ENCODE measurements at places on chromosomes 3 and 15.
A peak's percentile ranks its signal among the peaks of the same experiment; 100 is the strongest.

GRCh38 chr15:65901836-65902235 is 32.5 kb downstream of the RAB11A start:
- no peak for DNase-seq
- no peaks in the 10 kb centered on the region for H3K27me3 ChIP-seq
- no peak overlapping the region for H3K4me3 ChIP-seq
- H3K4me1 ChIP-seq: peaks cover 16% of the 10 kb centered on the region
- H3K36me3 ChIP-seq: peaks cover 64% of the 10 kb centered on the region
- H3K27ac ChIP-seq: no peak overlapping the region

- DNase-seq: no peak
- no peaks in the 10 kb centered on the region for H3K27me3 ChIP-seq
- H3K27ac ChIP-seq: no peak overlapping the region
- H3K4me3 ChIP-seq: no peak overlapping the region
- H3K36me3 ChIP-seq: no peaks in the 10 kb centered on the region
Measured at GRCh38 chr3:5035692-5036391, 56.6 kb downstream of the BHLHE40 start.

GRCh38 chr3:197750396-197750831 is 731 bp downstream of the FYTTD1 start:
- no peaks in the 10 kb centered on the region for H3K36me3 ChIP-seq
- DNase-seq: no peak
- peak overlapping the region; percentile 87 for H3K4me3 ChIP-seq
- peak overlapping the region; percentile 95 for H3K27ac ChIP-seq
- no peaks in the 10 kb centered on the region for H3K27me3 ChIP-seq

DNA sequence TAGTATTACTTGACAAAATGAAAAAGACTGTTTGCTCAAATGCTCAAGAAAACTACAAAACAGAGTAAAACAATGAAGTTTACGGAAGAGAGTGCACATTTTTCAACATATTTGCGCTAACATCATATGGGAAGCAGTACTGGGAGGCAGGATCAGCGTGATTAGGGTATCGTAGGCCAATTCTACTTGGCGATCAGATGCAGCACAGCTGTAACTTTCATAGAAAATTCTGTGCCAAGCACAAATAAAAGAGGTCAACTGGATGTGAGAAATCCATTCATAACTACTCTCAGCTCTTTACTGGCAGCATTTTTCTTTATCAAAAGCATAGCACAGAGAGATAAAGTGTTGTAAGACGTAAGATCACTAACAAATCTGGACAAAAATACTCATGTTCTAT is 1196.3 kb upstream of the GBE1 start:
- H3K4me3 ChIP-seq: no peak overlapping the region
- DNase-seq: no peak
- no peaks in the 10 kb centered on the region for H3K36me3 ChIP-seq
- H3K27me3 ChIP-seq: no peaks in the 10 kb centered on the region

GRCh38 chr3:59106085-59106648 is 56.3 kb upstream of the CFAP20DC start:
- no peak for DNase-seq
- H3K36me3 ChIP-seq: no peaks in the 10 kb centered on the region
- no peak overlapping the region for H3K4me3 ChIP-seq
- H3K27ac ChIP-seq: peak overlapping the region; percentile 13

DNA sequence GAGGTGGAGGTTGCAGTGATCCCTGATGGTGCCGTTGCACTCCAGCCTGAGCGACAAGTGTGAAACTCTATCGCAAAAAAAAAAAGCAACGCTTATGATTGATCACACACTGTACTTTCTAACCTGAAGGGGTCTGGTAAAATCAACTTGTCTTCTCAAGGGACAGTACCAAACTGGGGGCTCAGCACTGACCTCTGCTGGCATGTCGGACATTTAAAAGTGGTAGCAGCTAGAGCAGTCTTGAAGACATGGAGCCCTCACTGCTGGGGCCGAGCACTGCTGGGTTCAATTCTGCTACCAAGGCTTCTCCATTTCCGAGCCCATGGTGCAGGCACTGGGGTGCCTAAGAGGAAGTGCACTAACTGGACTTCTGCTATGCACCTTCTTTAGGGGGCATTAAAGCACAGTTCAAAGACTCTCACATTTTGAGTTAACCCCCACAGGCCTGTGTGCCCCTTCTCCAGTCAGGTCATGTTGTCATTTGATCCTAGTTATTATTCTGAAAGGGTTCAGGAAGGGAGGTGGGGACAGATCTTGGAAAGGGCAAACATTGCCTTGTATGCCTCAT is 26.4 kb upstream of the LAMP3 start:
- no peaks in the 10 kb centered on the region for H3K27me3 ChIP-seq
- no peak overlapping the region for H3K27ac ChIP-seq
- no peak overlapping the region for H3K4me3 ChIP-seq
- peaks cover 12% of the 10 kb centered on the region for H3K4me1 ChIP-seq
- no peaks in the 10 kb centered on the region for H3K36me3 ChIP-seq

DNA sequence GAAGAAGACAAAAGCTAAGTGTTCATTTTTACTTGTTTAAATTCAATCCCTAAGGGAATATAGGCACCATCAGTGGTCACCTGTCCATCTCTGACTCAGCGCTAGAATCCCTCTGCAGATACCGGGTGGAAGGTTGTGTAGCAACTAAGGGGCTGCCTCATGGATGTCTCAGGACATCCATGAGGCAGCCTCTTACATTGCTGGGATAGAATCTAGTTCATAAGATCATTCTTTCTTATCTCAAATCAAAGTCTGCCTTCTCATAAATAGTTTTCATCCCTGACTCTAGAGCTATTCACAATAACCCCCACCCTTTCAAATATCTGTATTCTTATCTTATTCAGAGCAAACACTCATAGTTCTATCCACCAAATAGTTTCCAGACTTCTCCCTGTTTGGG is 38.1 kb downstream of the HSPBAP1 start:
- H3K4me3 ChIP-seq: no peak overlapping the region
- no peak overlapping the region for H3K27ac ChIP-seq
- no peaks in the 10 kb centered on the region for H3K27me3 ChIP-seq
- no peak for DNase-seq
- no peaks in the 10 kb centered on the region for H3K4me1 ChIP-seq

DNA sequence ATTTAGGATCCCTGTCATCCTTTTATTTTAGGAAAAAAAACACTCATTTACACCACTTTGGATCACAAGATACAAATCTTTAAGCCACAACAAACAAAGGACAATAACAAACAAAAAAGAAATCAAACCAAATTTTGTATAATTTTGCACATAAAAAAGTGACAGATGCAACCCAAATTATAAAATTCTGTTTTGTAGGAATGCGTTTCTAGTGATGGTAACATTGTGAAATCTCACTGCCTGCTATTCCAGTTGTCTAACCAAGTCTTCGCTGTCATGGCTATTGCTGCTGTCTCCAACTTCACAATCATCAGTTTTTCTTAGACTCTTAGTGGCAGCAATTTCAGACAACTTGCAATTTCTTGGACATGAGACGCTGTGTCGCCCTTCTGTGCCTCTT is 58.3 kb upstream of the ARL6 start:
- no peak overlapping the region for H3K4me3 ChIP-seq
- no peak overlapping the region for H3K27ac ChIP-seq
- DNase-seq: no peak
- H3K36me3 ChIP-seq: no peaks in the 10 kb centered on the region

DNA sequence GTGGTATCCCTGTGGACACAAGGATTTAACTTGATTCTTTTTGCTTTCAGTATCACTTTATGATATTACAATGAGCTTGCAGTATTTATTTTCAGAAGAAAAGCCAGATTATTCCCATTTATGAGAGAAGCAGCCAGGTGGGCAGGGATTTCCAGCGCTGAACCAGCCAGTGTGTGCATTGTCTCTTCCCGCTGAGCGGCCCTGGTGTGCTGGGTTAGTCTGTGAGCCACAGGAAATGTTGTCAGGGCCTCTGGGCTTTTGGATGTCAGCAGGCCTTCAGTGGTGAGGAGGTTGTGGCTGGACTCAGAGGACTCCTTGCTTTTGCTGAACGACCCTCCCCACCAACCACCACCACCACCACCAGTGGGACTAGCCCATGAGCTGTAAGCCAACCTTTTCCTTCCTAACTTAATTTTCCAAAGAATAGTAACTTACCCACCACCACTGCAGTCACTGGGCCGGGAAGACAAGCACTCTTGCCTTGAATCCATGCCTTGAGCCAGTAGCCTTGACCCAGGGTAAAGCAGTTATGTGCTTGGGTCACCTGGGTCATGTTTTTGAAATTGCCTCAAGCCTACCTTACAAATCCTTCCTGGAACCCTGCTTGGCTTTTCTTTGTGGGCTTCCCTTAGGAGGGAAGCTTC is 33.1 kb downstream of the FLNB start:
- no peak overlapping the region for H3K4me3 ChIP-seq
- H3K27ac ChIP-seq: peak overlapping the region; percentile 67
- H3K27me3 ChIP-seq: no peaks in the 10 kb centered on the region
- DNase-seq: no peak

GRCh38 chr3:171614318-171614921 is 154.2 kb upstream of the TNIK start:
- H3K27me3 ChIP-seq: no peaks in the 10 kb centered on the region
- no peak overlapping the region for H3K4me3 ChIP-seq
- H3K4me1 ChIP-seq: peaks cover 27% of the 10 kb centered on the region
- peaks cover 26% of the 10 kb centered on the region for H3K36me3 ChIP-seq
- DNase-seq: no peak

DNA sequence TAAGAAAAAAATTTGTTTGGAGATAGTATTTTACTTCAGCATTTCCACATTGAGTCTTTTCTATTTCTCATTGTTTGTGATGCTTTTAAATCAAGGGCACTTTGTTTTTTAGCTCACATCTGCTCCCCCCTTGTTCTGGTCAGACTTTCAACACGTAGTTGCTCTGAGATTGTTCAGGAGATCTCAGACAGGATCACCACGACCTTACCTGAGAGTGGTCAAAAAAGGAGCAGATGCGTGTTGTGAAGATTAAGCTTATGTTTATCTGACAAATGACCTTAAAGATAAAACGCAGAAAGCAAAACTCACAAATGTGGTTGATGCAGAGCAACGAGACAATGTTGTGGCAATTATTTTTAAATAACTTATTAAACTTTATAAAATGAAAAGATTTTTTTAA is 298.3 kb downstream of the ROBO2 start:
- no peak overlapping the region for H3K4me3 ChIP-seq
- no peak overlapping the region for H3K27ac ChIP-seq
- no peak for DNase-seq
- H3K4me1 ChIP-seq: no peaks in the 10 kb centered on the region
- no peaks in the 10 kb centered on the region for H3K27me3 ChIP-seq
